ENCODE measurements at places on chromosomes 5 and 9.

DNA sequence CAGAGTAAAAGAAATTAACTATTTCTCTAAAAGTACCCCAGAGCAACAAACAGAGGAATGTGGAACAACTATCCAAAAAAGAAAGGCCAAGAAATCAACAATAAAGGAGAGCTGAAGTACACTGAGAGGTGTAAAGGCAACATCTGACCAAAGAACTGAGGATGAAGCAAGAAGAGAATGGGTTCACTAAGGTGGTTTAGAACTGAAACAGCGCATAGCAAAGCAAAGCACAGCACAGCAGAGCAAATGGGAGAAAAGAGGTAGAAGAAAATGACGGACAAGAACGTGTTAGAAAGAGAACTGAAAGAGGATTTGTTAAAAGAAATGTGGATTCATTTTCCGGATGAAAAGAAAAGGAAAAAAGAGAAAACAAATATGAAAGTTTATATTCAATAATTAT, 25.8 kb downstream of the RFX3 start:
- DNase-seq, result no peak

DNA sequence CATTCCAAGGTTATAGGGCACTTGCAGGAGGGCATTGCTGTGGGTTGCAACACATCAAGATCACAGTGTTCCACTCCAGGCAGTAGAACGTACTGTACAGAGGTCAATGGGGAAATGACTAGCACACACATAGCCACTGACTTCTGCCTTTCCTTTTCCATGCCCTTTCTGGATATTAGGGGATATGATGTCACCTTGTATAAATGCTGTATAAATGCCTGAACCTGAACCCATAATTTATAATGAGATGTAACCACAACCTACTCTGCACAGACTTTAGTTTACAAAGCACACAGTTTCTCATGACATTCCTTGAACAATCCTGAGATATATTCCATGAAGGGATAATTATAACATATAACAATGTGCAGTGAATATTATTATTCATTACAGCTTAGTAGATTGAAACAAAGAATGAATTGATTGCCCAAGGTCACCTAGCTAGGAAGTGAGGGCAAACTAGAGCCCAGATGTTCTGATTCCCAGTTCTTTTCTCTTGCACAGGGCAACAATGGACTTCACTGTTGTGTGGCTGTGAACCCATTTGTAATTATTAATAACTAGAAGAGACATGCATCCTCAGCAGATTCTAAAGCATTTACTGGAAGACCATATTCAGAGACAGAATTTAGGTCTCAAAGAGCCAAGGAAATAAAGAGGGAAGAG, 5.6 kb upstream of the ABLIM3 start:
- DNase-seq, result no peak

DNA sequence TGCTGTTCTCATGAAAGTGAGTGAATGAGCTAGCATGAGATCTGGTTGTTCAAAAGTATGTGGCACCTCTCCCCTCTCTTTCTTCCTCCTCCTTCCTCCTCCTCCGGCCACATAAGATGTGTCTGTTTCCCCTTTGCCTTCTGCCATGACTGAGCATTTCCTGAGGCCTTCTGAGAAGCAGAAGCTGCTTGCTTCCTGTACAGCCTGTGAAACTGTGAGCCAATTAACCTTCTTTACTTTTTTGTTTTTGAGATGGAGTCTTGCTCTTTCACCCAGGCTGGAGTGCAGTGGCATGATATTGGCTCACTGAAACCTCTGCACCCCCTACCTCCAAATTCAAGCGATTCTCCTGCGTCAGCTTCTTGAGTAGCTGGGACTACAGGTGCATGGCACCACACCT, 6.1 kb downstream of the S100Z start:
- no peak for DNase-seq

GRCh38 chr5:59416026-59416425, 477.5 kb downstream of the PDE4D start:
- DNase-seq, result no peak

DNA sequence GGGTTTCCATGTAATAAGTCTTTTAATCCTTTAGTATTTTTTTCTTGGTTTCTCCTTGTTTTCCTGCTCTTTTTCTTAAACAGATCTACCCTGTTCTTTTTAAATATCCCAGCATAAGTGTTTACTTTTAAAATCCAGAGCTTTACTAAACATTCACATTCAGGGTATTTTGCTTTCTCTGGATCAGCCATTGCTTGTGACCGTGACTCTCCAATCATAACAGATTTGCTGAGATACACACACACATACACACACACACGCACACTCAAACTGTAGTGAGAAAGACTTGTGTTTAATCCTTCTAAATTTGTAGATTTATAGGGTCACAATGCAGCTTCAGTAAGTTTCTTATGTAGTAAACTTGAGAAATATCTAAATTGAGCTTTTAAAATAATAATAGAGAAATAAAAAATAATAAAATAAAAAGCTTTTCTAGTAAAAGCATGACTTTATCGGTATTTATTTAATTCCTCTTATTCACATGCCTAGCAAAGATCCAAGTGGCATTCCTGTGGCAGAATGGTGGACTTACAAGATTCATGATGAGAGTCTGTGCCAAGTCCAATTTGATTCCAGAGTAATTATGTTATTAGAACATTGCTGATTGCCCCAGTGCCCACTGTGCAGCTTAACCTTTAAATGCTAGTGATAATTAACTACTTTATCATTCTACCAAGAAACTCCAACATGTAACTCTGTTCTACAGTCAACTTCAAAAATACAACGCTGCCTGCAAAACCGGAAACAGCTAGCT, 129.0 kb downstream of the TLE4 start:
- DNase-seq, result no peak

DNA sequence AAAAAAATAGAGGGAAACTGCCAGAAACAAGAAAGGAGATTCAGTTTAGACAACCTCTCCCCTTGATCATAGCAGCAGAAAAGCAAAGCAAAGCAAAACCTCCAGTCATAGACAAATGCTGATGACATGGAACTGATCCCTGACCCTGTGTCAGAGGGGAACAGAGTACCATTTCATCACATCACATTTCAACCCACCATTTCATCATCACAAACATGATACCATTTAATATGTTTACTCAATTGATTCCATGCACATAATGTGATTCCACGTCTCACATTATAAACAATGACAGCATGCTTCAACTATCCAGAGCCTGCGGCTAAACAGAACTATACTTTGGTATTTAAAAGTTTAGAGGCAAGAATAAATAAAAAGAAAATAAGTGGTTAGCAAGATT, 28.7 kb upstream of the ACOT12 start:
- no peak for DNase-seq

GRCh38 chr5:177611446-177612214, 11.7 kb downstream of the B4GALT7 start:
- no peak for DNase-seq

DNA sequence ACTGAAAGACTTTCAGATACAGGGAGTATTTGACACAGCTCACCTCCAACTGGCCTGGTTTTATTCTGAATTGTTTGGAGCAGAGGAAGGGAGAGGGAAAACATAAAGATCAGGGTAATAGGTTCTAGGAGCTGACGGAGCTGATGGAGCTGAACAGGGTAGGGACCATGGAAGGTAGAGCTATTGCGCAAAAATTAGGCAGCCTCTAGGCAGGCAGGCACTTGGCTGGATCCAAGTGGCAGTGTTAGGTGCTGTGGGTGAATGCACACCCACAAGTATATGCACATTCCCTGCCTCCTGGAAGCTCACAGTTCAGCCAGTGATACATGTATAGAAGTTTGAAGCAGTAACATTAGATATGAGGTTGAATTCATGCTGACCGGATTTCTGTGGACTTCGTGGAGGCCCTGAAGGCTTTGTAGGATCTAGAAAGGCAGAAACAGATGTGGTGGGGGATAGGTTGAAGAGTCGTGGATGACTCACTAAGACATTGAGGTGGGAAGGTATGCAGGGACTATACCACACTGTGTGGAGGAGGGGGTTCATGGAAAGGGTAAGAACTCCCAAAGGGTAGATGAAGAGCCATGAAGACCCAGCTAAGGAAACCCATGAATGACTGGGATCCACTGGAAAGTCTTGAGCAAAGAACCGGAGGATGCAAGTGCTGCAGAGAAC, 50.8 kb downstream of the WWC1 start:
- no peak for DNase-seq

DNA sequence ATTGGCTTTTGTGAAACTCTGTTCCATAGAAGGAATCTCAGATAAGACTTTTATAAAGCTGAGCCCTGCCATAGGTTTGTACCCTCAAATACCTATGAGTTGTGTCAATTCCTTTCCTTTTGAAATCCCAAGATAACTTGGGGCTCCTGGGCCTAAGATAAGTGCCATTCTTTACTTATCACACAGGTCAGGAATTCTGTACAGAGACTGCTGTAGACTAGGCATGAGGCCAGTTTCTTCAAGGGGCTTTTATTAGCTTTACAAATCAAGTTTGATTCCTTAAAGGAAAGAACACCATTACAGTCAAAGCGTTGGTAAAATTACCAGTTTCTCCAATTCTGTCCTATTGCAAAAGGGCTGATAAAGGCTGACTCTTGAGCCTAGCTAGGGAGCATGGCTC, 39.2 kb downstream of the SHC3 start:
- DNase-seq, result no peak

GRCh38 chr9:6833518-6834192, 75.9 kb downstream of the KDM4C start:
- DNase-seq, result no peak

DNA sequence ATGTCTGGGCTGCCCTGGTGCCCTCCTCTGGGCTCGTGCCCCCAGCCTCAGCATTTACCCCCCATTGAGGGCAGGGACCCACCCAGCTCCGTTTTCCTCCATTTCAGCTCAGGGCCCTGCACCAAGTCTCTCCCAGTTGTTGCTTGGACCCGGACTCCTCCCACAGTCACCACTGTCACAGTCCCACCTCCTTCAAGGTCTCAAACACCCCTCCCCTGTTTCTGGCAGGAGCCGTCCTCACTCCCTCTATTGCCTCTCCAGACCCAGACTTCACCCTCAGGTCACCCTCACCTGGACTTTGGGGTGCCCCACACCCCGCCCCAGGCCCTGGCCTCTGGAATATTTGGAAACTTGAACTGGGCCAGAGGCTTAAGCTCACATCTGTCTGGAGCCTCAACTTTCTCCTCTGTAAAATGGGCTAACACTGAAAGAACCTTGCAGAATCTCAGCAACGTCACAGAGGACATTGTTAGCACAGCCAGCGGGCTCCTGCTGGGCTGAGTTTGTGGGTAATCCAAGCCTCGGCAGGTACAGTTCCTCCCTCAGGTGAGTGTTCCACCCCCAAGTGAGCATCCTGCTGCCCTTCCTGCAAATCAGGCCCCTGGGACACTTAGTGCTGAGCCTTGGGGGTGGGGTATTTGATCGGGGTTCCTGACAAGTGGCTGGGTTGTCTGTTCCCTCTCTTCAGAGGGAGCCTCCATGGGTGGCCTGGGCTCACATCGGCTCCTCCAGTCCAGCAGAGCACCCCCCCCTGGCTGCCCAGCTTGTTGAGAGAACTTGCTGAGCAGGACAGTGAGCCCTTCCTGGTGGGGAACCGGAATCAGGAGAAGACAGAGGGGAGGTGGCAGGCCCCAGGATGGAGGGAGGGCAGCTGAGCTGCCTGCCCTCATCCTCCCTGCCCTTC, 130.1 kb downstream of the C9orf50 start:
- DNase-seq, result no peak

GRCh38 chr5:61919920-61920319, 386.1 kb upstream of the KIF2A start:
- DNase-seq, result peak; percentile 69

DNA sequence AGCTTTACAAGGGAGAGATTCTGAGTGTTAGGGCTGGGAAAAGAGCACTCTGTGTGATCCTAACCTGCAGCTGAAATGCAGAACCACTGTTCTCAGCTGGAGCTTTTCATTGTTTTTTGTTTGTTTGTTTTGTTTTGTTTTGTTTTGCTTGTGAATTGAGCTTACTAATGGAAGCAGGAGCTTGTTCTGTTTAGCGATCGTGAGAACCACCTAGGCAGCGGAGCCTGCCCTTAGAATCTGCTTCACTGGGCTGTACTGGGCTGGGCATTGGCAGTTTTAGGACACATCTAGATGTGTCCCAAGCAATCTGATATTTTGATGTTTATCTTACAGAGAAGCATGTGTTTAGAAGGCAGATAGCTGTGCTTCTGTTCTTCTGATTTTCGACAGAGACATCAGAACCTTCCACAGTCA, 14.3 kb downstream of the SYK start:
- DNase-seq, result no peak
